Right forelimb (tissue), 1 donor: ENCODE measurements at places on chromosomes 1 and 21.

DNA sequence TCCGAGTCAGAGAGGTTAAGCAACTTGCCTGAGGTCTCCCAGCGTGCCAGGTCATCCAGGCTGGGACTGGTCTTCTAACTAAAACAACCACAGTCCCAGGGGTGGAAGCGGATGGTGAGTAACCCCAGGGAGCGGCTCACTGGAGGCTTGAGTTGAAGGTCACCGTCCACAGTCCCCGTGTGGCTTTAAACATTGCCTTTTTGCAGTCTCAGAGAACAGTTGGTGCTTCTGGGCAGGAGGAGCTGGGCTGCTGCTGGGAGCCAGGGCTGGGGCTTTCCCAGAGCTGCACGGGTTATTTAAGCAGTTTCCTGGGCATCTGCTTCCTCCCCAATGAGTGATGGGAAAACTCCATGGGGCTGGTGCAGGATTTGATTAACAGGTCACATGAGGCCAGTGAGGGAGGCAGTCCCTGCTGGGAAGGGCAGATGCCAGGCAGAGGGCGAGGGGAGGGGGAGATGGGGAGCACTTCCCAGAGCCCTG lies 12.3 kb downstream of the ARHGEF10L start:
- no peak for DNase-seq

DNA sequence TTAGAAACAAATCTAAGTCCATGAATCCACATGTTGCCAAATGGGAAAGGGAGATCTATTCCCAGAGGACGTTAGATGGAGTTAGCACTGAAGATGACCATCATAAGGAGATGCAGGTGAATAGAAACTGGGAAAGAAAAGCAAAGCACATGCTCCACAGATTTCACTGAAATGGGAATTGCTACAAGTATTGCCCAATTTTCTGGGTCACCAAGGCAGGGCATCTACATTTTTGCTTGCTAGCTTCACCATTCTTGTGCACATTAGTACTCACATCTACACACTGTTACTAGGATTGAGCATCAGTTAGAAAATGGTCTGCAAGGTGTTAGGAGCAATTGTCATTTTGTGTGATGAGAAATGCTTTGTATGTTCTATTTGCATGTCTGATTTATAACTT lies 99.1 kb downstream of the JAK1 start:
- DNase-seq, result no peak

DNA sequence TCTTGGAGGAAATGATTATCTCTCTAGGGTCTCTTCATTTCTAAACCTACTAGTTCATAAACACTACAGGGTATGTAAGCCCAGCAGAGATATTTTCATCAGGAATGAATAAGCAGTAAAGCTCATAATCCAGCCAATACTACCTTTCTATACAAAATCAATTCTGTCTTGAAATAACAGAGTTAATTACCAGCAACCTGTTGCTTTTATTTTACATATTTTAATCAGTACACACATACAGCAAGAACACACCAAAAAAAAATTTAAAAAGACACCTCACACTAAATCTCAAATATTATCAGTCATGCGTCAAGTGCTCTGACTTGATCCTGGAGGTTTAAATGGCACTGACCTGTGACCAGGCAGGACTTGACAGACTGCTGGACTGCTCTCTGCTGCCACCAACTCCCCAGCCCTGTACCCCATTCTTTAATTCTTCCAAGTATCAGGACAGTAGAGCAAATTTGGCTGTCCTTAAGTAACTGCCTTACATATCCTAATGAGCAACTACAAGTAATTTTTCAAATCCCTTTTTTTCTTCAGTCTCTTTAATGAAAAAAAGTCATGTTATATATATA lies 98.5 kb downstream of the CDC42BPA start:
- DNase-seq, result no peak

- no peak for DNase-seq
Observed at GRCh38 chr1:163876546-163876945, 554.8 kb downstream of the NUF2 start.

DNA sequence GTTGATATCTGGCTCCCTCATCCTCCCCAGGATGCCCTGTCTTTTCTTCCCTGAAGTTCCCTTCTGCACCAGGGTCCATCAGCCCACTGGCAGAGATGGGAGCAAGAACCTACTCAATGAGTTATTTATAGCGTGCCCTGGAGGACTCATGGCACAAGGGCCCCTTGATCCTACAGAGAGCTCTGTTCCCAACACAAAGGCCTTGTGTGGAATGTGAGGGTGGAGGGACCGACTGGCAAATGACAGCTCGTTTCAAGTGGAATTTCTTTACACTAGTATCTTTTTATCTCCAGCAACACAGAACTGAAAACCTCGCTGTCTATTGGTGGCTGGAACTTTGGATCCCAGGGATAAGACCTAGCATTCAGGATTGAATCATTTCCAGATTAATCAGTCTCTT lies 22.4 kb downstream of the CHI3L2 start:
- DNase-seq, result no peak

DNA sequence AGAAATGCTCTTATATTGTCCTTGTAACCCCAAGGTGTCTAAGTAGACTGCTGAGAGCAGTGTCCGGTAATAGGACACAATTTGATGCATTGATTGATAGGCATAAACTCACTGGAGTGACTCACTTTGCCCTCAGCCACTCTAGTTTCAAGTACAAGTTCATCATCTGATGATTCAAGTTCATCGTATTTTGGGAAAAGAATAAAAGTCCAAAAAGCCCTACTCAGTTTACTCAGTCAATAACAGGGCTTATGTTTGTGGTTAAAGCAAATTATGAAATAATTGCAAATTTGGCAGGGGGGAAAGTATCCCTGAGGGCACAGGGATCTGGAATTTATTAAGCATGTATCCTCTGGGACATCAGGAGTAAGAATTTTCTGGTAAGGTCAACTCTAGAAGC lies 7.6 kb upstream of the ATF3 start:
- DNase-seq, result no peak

- DNase-seq, result no peak
Observed at GRCh38 chr1:206555473-206555935, 48.2 kb downstream of the RASSF5 start.

DNA sequence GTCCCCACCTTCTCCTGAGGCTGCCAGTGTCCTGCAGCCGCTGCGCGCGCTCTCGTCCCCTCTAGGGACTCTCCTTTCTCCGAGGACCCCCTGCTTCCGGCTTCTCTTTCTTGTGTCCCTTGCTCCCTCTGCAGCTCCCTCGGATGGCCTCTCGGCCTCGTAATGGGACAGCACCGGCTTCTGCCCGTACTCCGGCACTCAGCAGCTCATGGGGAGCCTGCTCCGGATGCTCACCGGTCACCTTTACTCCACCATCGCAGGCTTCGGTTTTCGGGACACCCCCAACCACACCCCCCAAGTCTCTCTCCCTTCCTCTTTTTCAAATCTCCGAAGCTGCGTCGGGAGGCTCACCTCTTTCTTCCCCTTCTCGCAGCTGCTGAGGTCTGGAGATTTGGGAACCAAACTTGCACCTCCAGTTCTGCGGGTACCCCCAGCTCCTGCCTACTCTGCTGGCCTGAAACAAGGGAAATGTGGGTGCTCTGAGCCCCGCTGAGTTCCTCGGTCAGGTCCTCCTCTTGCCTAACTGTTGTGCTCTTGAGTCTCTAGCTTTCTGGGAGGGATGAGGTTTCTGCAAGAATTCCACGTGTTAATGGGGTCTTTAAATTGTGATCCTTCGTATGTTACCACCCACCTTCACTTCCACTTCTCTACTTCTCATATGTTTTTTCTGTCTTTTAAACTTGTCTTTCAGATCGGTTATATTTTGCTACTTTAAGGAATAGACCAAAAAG lies 930 bp downstream of the CDC14A start:
- no peak for DNase-seq

DNA sequence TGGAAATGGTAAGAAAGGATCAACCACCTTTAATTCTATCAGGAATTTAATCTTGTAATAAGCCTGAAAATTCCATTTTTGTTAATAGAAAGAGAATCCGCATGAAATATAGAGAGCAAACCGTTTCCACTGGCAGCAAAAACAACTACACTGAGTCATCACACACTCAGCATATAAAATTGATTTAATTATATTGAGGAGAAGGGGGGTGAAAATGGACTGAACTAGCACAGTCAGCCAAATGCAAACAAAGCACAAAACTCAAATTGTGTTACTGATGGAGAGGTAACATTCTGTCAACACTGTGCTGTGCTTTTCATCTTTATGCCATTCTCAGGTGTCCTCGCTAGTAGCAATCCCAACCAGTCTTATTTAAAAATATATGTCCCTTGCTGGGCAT lies 1583.9 kb downstream of the MRPL39 start:
- no peak for DNase-seq

DNA sequence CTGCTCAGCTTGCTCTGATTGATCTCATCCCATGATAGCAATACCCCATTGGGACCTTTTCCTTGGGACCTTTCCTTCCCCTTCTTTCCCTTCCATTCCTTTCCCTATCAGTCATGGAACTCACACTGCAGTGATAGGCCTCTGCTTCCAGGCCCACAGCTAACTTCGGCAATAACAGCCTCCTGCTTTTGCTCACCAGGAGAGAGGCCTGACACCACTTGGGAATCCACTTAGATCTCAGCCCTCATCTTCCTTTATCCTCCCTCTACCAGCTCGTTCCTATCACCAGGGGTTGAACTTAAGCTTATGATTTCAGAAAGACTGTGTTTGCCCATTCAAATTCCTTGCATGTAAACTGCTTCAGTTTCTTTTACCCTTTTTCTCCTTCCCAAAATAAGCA lies 11.0 kb upstream of the TIPRL start:
- DNase-seq, result no peak

DNA sequence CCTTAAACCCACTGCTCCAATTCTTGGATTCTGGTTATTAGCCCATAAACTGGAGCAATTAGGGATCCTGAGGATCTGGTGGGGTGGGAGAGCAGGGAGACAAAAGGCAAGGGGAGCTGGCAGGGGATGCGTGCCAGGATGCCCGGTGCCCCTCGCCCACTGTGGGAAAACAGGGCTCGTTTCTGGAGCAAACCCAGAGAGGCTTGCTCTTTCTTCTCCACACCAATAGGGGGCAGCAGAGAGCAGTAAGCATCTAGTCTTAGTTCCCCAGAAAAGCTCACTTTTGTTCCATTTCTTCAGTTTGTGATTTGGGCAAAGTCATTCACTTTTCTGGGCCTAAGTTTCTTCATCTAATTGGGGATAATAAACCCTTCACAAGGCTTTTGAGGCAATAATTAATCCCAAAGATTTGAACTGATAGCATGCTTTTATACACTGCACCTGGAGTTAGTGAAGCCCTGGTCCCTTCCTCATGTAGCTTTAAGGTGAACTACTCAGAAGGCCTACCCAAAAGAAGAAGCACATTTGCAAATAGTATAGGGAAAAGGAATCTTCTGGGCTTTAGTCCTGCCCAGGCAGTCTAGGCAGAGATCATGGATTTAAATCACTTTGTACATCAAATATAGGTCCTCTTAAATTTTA lies 160.6 kb upstream of the USP24 start:
- no peak for DNase-seq

- no peak for DNase-seq
Observed at GRCh38 chr21:39863111-39863510, 4.1 kb upstream of the PCP4 start.

- DNase-seq, result no peak
Observed at GRCh38 chr1:228346731-228347130, 59.9 kb downstream of the TRIM11 start.

DNA sequence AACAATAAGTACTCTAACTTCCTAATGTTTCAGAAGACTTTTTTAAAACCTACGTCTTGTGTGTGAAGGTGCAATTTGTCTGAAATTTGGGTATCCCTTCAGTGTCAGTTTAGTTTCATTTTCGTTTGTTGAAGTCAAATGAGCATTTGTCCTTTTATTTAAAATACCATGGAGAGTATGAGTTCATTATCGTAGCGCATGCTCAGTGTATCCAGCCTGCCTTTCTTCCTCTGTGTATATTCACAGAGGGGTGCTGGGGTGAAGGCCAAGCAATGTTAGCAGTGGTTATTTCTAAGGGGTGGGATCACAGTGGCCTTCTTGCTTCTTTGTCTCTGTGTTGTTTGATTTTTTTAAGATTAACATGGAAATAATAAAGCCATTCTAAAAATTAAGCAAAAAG lies 43.2 kb downstream of the CNN3 start:
- DNase-seq, result no peak

- DNase-seq, result no peak
Observed at GRCh38 chr1:8661185-8662110, 156.0 kb downstream of the RERE start.

DNA sequence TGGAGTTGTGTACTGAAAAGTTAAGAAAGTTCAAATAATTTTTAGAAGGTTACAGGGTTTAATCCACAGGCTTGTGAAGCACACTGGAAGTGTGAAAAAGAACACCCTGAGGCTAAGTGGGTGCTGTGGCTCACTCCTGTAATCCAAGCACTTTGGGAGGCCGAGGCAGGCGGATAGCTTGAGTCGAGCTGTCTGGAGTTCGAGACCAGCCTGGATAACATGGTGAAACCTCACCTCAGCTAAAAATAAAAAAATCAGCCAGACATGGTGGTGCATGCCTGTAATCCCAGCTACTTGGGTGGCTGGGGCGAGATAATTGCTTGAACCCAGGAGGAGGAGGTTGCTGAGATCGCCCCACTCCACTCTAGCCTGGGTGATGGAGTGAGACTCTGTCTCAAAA lies 9.8 kb downstream of the TXNIP start:
- DNase-seq, result no peak

DNA sequence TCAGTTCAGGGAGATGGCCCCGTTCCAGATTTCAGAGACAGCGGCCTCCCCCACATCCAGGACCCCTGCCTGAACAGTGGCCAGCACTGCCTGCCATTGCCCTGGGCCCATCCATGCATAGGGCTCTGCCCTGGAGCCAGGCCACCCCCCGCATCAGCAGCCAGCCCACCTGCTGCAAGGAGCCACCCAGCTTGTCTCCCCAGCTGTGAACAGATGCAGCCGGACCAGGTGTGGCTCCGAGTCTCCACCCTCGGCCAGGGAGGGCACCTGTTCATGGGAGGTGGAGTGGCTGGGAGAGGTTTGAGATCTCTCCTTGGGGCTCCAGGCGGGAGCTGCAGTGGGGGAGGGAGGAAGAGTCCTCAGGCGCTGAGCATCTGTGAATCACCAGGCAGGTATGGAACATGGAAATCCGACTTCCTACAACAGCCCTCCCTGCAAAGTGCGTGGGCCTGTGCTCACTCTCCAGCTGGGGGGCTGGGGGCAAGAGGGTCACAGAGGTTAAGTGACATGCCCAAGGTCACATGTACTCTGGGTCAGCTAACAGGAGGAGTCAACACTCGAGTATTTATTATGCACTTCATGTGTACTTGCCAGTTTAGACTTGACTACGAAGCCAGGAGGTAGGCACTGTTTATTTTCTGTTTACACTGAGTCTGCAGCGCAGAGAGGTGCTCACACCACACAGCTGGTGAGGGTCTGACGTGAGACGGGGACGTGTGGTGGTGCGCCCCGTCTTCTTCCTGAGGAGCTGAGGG lies 4.8 kb upstream of the HES5 start:
- DNase-seq, result no peak

- no peak for DNase-seq
Observed at GRCh38 chr1:169949139-169949538, 55.4 kb upstream of the SCYL3 start.
